ENCODE measurements at places on chromosomes 13 and 19. TPM values are rescaled to one million over a fixed set of nuclear protein-coding genes. Genes with fewer than 3 reads are reported as not detected.

- no peak overlapping the region for H3K4me3 ChIP-seq
- DNase-seq: no peak
- H3K36me3 ChIP-seq: no peaks in the 10 kb centered on the region
- H3K27ac ChIP-seq: no peak overlapping the region
- H3K27me3 ChIP-seq: no peaks in the 10 kb centered on the region
- H3K4me1 ChIP-seq: peaks cover 27% of the 10 kb centered on the region
These were observed 1.3 kb upstream of the GNG7 start for GRCh38 chr19:2703691-2704216.

DNA sequence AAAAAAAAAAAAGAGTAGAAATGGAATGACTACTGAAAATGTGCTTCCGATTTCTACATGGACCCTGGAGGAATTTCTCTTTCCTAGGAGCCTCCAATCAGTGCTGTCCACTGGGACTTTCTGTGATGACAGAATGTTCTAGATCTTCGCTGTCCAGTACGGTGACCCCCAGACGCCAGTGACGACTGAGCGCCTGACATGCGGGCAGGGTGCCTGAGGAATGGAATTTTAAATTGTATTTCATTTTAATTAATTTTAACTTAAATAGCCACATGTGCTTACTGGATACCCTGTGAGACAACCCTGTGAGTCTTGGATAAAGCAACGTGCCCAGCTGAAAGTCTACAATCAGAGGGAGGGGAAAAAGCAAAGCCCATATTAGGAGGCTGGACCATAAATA, 4.1 kb upstream of the TLE6 start:
- no peaks in the 10 kb centered on the region for H3K36me3 ChIP-seq
- peaks cover 6% of the 10 kb centered on the region for H3K27me3 ChIP-seq
- peaks cover 32% of the 10 kb centered on the region for H3K4me1 ChIP-seq
- H3K27ac ChIP-seq: no peak overlapping the region
- no peak overlapping the region for H3K4me3 ChIP-seq

DNA sequence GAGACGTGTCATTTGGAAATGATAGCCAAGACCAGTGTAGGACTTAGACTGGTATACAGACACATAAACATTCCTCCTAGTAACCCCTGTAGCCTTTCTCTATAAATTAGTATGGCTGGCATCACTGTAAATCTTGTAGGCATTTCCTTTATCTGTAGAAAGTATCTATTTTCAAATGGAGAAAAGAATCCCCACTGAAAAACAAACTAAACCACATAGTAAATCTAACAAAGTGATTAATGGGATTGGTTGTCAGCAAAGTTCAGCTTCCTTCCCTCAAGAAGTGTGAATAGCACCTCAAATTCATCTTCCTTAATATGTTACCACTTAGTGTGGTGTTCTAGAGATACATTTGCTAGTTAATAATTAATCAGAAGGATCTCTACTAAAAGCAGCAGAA, 119.4 kb upstream of the NBEA start:
- H3K27me3 ChIP-seq: no peaks in the 10 kb centered on the region
- no peak for DNase-seq
- no peak overlapping the region for H3K27ac ChIP-seq
- no peak overlapping the region for H3K4me3 ChIP-seq
- no peaks in the 10 kb centered on the region for H3K36me3 ChIP-seq

GRCh38 chr13:47017476-47017875, 120.6 kb upstream of the HTR2A start:
- no peak overlapping the region for H3K4me3 ChIP-seq
- no peaks in the 10 kb centered on the region for H3K4me1 ChIP-seq
- no peak for DNase-seq
- H3K27ac ChIP-seq: no peak overlapping the region

DNA sequence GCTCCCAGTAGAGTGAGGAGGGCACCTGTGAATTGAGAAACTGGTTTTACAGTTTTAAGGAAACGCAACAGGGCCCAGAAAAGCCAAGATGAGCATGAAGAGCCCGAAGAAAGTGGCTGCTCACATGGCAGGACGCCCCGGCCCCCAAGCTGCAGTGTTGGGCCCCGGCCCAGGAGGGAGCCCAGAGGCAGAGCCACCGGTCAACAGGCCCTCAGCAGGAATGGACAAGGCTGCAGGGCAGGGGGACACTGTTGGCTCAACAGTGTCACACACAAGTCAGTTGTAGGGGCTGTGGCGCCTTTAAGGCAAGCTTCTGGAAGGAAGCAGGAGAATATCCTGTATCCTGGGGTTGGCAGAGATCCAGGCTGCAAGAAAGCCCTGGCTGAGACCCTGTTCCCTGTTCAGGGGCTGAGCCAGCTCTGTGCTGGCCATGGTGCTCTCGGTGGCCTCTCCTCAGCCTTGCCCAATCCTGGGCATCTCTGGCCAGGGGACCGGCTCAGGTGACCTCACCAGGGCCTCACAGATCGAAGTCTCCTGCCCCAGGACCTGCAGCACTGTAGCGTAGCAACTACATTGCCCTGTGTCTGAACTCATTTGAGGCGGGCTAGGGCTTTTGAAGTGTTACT, 28.0 kb downstream of the UPF1 start:
- H3K4me1 ChIP-seq: no peaks in the 10 kb centered on the region
- no peak for DNase-seq
- H3K27ac ChIP-seq: no peak overlapping the region
- H3K27me3 ChIP-seq: no peaks in the 10 kb centered on the region
- H3K4me3 ChIP-seq: no peak overlapping the region
- peaks cover 99% of the 10 kb centered on the region for H3K36me3 ChIP-seq

The OXGR1 gene
- not detected for total RNA-seq

All from CD4-positive, alpha-beta T cell (primary cell).